ENCODE measurements at places on chromosomes 1 and 21.

- no peak for DNase-seq
Observed at GRCh38 chr1:7738044-7738443, 33.1 kb upstream of the VAMP3 start.

- no peak for DNase-seq
Observed at GRCh38 chr1:154351363-154352068, 26.2 kb downstream of the ATP8B2 start.

DNA sequence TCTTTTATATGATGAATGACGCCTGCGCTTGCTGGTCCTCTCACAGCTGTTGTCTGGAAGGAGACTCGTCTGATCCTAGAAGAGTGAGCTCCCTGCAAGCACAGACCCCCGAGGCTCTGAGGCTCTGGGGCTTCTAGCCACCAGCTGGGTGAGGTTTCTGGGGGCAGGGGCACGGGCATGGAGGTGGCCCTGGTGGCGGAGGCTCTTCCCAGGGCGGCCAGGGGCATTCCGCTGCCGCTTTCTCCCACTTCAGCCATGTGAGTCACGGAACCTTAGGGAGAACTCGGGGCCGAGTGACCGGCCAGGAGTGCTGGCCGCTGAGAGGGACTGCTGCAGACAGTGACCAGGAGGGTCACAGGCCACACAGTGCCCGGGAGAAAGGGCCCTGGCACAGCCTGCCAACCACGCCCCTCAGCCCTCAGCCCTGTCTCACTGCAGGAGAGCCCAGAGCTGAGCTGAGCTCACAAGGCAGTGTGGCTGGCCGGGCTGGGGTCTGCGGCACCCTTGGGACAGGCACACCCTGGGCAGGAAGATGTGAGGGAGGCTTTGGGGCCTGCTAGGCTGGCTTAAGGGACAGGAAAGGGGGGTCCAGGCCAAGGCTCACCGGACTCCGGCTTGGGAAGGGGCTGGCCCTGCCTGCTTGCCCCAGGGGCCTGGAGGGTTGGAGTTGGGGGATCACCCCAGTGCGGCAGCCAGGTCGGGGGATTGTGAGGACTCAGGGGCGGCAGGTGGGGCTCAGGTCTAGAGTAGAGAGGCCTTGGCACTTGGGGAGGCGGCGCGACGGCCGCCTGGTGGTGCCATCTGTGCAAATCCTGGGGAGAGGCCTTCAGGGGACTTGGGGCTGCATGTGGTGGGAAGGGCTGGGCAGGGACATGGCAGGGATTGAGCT, 35.7 kb downstream of the MORN1 start:
- DNase-seq, result no peak

- no peak for DNase-seq
Observed at GRCh38 chr1:70485624-70486023, 74.6 kb downstream of the CTH start.

GRCh38 chr21:35711661-35712060, 348.7 kb downstream of the SETD4 start:
- DNase-seq, result no peak

DNA sequence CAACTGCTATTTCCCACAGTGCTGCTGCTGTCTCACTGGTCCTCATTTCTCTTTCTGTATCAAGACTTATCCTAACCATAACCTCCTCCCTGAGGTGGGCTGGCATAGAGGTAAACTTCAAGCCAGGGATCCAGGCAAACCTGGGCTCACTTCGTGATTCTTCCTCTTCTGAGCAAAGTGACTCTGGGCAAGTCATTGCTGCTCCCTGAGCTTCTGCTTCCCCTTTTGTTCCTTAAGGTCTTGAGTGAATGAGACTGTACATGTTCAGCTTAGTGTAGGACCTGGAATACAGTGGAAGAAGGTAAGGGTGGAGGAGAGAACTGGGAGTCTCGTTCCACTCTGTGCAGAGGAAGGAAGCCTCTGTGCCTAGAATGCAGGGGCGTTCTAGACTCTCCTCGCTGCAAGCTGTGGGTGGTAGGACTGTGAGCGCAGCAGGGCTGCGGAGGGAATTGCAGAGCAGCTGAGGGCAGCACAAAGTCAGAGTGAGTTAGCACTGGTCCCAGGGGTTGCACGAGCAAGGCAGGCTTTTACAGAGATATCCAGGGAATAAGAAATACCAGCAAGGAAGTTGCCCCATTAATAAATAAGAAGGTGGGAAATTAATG, 11.4 kb upstream of the ERI3 start:
- DNase-seq, result no peak

DNA sequence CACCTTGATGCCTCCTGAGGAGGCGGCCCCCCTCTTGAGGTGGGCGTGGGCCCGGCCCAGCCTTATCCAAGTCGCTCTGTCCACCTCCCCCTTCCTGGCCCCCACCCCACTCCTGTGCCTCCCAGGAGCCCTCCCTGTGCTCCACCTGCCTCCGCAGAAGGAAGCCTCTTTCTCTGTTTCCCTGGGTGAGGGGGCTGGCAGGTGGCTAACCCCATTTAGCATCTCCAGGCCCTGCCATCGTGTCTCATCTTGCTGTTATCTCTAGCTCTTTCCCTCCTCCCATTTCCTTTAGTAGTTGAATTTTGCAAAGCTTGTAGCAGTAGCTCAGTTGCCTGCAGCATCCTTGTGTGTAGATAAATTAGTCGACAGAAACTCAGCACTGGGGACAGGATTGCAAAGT, 7.2 kb downstream of the RNF187 start:
- DNase-seq, result no peak

- no peak for DNase-seq
Observed at GRCh38 chr1:108042610-108043009, 77.6 kb upstream of the VAV3 start.

GRCh38 chr1:50450861-50451653, 27.8 kb upstream of the DMRTA2 start:
- no peak for DNase-seq

GRCh38 chr1:156807627-156808026, 9.0 kb downstream of the SH2D2A start:
- no peak for DNase-seq

DNA sequence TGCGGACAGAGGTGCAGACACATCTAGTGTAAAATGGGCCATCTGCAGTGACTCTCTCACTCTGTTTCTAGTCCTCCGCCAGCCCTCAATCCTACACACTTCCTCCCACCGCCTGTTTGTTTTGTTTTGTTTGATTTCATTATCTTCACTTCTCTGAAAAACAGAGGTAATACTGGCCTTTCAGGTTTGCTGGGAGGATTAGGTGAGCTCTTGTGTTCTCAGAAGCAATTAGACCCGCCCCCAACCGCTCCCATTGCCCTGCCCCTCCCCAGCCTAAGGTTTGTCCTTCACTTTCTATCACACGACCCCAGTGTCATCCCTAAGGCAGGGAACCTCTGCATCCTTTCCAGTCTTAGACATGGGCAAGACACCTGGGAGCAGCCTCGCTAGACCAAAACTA, 43.2 kb upstream of the TACSTD2 start:
- no peak for DNase-seq

- no peak for DNase-seq
Observed at GRCh38 chr1:10639011-10639774, 157.3 kb downstream of the CASZ1 start.

- no peak for DNase-seq
Observed at GRCh38 chr1:197195100-197195499, 48.6 kb upstream of the ASPM start.

GRCh38 chr1:224782281-224783000, 147.0 kb upstream of the DNAH14 start:
- DNase-seq, result no peak

DNA sequence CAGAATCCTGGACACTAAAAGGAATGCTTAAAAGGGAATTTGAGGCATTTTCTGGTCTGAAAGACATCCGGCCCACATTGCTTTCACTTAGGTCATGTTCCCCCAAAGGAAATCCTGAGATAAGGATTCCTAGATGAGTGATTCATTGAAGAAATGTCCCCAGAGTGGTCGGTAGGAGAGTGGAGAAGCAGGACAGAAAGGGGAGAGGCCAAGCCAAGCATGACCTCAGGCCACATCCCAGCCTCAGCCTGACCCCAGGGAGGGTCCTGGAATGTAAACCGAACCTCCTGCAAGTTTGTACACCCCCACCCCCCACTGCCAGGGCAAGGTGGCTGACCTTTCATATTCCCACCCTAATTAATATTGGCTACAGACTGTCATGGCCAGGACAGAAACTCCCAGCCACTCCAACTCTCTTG, 16.6 kb downstream of the HIVEP3 start:
- DNase-seq, result no peak

GRCh38 chr21:36780861-36781260, 81.9 kb downstream of the SIM2 start:
- no peak for DNase-seq

DNA sequence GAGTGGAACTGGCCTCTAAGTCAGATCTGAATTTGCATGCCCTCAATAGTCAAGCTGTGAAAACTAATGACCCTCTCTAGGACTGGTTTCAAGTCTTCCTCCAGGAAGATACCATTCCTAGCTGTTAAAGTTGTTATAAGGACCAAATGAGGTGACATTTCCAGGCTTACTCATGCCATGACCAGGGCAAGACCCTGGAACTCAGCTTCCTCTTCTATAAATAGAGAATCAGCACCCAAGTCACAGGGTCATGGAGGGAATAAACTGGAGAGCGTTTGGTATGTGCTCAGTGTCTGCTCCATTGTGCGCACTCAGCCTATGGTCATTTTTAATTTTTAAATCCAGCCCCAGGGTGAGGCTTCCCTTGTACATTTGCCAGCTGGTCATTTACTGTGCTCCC, 2.5 kb downstream of the S100A9 start:
- DNase-seq, result no peak

GRCh38 chr21:27079636-27080240, 112.8 kb upstream of the ADAMTS5 start:
- DNase-seq, result no peak

GRCh38 chr1:182118851-182119250, 57.3 kb upstream of the ZNF648 start:
- no peak for DNase-seq

DNA sequence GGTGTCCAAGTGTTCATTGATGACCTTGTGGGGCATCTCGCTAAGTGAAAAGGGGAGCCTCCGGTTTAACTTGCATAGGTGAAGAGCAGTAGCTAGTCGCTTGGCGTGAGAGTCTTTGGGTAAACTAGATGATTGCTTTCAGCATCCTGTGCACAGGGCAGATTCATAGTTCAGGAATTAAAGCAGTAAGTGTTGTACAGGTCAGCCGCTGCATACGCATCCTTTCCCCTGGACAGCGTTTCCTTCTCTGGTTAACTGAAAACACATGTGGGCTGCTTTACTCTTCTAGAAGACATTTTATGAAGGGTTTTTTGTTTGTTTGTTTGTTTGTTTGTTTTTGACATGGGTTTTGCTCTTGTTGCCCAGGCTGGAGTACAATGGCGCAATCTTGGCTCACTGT, 12.1 kb downstream of the NDUFV3 start:
- no peak for DNase-seq

GRCh38 chr1:45621895-45622523, 1.8 kb downstream of the CCDC17 start:
- DNase-seq, result no peak

- DNase-seq, result no peak
Observed at GRCh38 chr1:173117761-173118160, 67.0 kb upstream of the TNFSF18 start.

- DNase-seq, result no peak
Observed at GRCh38 chr1:12080156-12080555, 17.1 kb downstream of the TNFRSF8 start.

DNA sequence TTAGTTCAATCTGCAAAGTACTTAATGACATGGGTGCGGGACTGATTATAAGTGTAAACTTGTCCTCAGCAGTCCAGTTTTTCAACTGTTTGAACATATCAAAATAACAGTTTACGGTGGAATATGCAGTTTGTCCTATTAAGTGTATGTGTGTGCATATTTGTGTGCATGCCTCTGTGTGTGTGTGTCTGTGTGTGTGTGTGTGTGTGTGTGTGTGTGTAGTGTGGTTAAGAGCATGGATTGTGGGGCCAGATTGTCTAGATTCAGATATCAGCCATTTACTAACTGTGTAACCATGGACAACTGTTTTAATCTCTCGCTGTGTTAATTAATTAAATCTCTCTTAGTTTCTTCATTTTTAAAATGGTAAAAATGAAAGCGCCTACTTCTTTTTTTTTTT, 39.0 kb downstream of the NEXN start:
- DNase-seq, result no peak

DNA sequence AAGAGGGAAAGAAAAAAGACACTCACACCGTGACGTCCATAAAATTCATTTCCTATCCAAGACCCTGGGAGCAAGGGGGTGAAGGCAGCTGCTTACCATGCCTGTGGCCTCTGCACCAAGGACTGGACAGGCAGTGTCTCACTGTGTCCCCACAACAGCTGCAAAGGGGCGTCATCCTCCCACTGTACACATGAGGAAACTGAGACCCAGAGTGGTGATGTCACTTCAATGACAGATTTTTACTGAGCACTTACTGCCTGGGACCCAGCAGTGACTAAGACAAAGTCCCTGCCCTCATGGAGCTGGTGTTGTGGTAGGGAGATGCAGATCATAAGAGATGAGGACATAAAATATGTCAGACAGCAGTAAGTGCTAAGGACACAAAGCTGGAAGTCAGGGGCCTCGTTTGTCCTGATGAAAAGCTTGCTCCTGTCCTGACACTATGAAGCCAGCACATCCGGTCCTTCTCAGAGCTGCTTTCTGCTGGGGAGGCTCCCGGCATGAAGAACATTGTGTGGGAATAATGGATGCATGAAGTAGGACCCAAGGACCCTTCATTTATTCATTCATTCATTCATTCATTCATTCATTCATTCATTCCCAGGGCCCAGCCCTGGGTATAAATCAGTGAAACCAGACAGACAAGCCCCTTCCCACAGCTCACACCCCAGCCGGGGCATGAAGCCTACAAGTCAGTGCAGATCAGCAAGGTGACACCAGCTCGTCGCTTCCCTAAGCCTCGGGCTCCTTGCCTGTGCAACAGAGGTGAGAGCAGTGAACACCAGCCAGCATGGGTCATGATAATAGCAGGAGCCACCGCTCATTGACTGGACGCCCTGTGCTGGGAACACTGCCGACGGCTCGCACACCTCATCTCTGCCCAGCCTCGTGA, 473.7 kb downstream of the MATN1 start:
- no peak for DNase-seq

GRCh38 chr1:113660088-113660487, 99.2 kb downstream of the PHTF1 start:
- DNase-seq, result no peak

DNA sequence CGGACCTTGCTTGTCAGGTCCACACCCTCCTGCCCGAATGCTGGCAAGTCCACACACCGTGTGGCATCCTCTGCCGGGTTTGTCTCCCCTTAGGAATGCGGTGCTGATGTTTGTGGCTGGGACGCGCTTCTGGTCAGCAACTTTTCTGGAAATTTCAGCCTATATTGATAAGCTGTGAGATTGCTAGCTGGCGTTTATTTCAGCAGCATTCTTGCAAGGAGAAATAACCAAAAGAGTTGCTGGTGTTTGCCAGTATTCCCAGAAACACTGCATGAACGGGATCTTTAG, 601 bp downstream of the CEPT1 start:
- DNase-seq, result no peak
